Activated T-helper 17 cell treated with anti-CD3 and anti-CD28 coated beads, Interleukin-2, amount 50 U/mL, for 72 hours (primary cell): ENCODE measurements at places on chromosomes 2 and 18.
A peak's percentile ranks its signal among the peaks of the same experiment; 100 is the strongest.

DNA sequence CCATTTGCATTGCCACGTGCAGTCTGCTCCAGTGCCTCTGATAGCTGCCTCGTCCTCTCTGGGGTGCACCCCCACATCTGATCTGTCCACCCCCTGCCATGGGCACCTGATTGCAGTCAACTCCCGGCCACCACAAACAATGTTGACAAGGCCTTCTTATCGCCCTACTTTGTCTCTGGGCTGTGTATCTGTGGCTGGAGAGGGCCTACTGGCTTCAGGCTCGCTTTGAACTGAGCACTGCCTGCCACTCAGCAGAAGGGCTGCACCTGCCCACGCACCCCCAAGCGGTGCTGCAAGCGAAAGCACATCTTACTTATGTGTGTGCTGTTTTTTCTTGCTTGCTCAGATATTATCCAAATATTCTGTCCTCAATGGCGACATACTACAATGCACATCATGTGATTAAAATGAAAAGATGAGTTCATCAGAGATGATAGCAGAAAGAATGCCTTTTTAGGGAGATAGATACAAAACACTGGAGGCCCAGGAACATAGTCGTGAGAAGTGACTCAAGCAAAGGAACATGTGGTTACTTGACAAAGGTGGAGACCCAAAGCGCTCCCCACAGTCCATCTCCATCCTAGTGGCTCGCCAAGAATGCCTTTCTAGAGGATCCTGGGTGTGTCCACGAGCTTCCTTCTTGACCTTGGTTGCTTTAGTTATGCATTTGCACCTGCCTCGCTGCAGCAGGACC, 28.8 kb downstream of the FBLN7 start:
- peak; percentile 73 for ATAC-seq

DNA sequence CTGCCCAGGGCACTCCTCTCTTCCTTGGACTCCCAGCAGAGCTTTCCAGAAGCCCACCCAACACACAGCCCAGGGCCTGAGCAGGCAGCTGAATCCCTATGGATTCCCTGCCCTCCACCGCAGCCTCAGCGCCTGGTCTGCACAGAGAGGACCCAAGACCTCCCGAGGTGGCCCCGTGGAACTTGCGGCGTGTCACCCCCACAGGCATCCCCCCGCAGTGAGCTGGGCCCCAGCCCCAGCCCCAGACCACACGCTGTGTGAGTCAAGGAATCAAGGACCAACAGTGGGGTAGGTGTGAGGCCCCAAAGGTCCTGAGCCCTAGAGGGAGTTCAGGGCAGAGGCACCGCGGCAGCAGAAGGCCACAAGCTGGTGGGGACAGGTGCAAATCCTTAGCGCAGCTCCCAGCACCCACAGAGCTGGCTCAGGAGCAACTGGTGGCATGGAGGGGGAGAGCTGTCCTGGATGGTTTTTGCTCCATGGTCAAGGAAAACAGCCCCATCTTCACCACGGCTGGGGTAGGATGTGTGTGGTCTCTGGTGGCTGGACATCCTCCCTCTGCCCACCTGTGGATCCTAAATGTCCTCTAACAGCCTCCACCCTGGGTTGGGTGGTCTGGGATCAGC, 8.5 kb downstream of the HS6ST1 start:
- no peak for ATAC-seq

DNA sequence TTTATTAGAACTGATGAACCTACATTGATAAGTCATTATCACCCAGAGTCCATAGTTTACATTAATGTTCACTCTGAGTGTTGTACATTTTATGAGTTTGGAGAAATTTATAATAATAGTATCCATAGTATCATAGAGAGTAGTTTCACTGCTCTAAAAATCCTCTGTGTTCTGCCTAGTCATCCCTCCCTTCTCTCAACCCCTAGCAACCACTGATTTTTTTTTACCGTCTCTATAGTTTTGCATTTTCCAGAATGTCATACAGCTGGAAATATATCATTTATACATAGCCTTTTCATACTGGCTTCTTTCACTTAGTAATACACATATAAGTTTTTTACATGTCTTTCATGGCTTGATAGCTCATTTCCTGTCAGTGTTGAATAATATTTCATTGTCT, 231.1 kb downstream of the RAD51AP2 start:
- no peak for ATAC-seq

GRCh38 chr2:239774933-239775622, 250.1 kb downstream of the NDUFA10 start:
- ATAC-seq, result no peak

DNA sequence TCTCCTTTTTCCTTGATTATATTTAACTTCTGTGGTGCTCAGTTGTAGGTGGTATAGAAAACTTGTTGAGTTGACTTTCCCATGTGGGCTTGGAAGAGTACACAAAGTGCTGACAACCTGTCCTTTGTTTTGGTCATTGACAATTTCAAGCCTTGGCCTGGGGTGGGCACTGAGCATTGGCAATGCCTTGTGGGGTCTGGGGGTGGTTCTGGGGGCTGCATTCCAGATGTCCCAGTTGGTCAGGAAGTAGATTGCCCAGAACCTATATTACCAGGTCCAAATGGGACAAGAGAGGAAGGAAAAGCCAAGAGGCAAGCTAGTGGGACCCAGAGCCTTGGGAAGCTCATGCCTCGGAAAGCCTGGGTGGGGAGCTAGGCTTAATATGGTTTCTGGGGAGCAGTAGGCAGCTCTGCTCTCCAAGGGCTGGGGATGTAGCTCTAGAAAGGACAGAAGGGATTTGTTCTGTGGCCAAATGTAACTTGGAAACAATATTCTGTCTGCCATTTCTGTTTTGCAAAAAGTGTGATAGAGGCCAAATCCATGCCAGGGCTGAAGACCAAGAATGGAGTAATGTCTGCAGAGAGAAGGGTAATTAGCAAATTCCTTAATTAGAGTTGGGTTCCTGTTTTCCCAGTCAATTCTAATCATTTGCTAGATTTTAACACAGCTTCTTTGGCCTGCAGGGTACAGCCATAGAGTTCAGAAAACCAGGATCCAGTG, 87.4 kb downstream of the SLC4A3 start:
- no peak for ATAC-seq

DNA sequence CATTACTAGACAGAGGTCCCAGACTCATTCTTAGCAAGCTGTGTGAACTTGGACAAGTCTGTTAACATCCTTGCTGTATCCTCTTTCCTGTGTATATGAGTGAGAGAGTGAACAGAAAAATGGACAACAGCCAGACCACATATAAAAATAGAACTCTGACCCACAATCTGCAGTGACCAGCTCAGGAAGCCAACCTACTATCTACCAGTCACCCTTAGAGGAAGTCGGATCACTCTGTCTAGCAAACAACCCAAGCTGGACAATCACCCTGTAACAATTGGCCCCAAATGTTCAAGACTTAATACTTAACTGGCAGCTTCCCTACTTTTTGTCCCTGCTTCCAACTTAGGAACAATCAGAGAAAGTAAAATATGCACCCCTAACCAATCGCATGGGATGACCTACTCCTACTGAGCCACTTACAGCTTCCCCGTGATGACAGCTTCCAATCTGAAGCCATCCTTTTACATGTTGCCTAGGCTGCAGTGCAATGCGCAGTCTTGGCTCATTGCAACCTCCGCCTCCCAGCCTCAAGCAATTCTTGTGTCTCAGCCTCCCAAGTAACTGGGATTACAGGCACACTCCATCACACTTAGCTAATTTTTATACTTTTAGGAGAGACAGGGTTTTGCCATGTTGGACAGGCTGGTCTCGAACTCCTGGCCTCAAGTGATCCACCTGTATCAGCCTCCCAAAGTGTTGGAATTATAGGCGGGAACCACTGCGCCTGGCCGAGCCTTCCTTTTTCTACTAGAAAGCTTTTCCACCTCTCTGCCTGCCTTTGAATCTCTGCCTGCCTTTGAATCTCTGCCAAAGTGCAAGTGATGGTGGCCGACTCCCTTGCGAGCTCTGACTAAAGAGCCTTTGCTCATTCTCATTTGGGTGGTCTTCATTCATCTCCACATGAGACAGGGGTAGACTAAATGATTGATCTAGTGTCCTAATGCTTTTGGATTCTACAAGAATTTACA, 158.3 kb upstream of the NDUFV2 start:
- no peak for ATAC-seq

DNA sequence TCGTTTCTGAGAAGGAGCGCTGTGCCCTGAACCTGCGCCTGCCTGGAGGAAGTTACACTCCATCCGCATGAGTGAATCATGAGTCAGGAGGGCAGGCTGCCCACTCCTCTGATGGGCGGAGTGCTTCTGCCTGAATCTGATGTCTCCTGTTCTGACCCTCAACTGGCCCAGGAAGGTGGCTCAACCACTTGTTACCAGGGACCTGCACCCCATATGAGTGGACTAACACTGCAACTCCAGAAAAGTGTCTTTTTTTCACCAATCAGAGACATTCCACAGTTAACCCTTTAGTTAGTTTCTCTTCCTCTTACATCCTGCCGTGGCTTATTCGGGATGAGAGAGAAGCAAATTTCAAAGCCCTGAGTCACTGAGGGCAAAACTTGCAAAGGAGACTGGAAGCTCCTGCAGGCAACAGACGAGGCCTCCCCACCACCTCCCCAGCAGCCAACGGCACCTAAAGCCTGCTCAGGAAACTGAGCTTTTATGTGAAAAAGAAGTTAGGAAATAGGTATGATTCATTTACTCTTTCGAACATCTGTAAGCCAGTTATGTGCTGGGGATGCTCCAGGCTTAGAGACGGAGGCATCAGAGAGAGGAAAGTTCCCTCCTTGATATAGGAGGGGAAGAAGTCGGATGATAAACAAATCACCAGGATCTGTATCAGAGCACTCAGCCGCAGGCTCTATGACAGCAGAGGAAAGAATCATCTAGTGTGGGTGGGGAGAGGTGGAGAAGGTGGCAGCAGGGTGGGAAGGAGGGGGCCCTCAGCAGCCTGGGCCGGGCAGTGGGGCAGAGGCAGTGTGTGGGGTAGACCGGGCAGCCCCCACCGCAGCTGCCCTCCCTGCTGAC, 30.9 kb downstream of the MBP start:
- ATAC-seq, result peak; percentile 72

- no peak for ATAC-seq
Observed at GRCh38 chr18:59228351-59228750, 8.4 kb downstream of the GRP start.

DNA sequence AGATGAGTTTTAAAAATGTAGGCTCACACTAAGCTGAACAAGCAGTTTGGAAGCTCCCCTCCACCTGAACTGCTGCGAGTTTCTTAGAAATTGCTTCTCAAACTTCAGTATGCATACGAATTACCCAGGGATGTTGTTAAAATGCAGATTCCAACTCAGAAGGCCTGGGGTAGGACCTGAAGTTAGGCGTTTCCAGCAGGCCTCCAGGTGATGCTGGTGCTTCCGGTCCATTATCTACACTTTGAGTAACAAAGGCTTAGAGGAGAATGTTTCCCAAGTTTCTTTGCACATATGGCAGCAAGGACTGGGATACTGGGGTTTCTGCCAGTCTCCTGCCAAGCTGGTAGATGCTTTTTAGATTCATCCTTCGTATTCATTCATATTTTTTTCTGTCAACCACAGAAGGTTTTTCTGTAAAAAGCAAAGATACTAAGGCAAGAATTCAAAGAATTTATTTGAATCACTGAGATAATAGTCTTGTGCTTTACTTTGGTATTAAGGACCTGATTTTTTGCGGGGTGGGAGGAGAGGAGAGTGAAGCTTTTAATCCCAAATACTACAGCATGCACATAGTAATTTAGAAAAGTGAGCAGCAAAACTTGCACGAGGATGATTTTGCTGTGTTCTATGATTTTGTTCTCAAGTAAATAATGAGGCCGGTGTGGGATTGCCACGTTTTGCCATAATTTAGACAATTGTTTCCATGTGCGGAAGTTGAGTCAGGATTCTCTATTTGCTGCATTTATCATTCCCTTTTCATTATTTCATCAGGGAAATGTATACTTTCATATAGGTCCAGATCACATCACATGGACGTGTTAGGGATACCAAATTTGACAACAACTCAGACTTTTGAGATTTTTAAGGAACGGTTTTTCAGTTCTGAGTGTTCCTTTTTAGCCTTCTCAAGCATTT, 137.6 kb upstream of the SPATS2L start:
- ATAC-seq, result no peak

DNA sequence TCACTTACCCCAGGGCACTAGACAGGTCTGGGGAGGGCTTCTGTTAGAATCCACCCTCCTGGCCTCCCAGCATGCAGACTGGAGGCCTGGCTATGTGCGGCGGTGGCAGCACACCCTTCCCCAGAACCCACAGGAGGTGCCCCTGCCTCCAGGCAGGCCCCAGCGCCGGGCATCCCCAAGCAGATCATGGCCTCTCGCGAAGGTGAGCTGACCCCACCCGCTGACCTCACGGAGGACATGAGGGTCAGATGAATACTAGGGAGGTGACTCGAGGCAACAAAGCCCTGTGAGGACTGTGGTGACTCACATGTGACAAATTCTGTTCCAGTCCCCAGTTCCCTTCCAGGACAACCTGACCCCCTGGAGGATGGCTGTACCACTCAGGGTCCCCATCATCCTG, 1.9 kb downstream of the MAB21L4 start:
- no peak for ATAC-seq

DNA sequence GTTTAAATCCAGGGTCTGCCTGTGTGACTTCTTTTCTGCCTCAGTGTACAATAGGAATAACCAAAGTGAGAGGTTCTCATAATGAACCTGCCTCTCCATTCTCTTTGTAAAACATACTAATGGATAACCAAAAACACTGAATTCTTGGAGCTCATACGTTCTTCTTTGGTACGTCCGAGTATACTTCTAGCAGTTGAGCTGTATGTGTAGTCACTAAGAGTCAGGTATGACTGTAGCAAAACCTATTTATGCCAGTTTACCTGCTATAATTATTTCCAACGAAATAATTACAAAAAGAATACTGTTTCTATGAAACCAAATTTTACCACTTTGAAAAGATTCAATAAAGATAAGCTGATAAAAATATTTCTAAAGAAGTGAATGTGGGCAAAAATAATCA, 109.2 kb downstream of the IKZF2 start:
- no peak for ATAC-seq
